ENCODE measurements at places on chromosomes 3 and 15. TPM values are rescaled to one million over a fixed set of nuclear protein-coding genes. Genes with fewer than 3 reads are reported as not detected.

- no peak for DNase-seq
Observed at GRCh38 chr3:49842843-49843517, 13.4 kb downstream of the TRAIP start.

DNA sequence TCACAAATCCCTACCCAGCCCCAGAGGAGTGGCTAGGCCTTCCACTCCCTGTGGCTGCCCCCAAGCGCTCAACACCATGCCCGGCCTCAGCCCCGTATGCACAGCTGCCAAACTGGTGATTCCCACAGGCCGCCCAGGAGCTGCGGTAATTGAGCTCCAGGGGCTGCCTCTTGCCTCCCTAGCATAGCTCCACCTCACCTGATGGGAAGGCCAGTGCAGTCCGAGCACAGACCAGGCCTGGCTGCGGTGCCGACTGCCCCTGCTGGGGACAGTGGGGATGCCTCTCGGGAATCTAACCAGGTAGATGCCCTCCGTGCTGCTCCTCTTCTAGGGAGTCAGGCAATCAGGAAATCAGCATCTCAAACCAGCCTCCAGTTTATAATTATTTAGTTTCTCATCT lies 25.9 kb downstream of the SCN5A start:
- no peak for DNase-seq

DNA sequence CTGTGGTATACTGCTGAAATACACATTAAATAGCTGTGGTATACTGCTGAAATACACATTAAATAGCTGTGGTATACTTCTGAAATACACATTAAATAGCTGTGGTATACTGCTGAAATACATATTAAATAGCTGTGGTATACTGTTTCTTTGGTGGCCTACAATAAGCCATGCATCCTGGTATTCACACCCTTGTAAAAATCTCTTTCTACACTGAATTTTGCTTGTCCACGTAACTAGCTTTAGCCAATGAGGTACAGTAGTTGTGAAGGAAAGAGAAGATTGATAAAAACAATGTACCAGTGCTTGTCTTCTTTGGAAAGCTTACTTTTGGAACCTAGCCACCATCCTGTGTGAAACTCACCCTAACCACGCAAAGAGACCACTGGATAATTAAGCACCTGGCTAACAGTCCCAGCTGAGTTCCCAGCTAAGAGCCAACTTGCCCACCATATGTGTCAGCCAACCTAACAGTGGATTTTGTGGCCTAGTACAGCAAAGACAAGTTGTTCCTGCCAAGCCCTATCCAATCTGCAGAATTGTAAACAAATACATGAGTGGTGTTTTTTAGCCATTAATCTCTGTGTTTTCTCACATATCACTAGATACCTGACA lies 103.4 kb upstream of the MELTF start:
- DNase-seq: no peak

DNA sequence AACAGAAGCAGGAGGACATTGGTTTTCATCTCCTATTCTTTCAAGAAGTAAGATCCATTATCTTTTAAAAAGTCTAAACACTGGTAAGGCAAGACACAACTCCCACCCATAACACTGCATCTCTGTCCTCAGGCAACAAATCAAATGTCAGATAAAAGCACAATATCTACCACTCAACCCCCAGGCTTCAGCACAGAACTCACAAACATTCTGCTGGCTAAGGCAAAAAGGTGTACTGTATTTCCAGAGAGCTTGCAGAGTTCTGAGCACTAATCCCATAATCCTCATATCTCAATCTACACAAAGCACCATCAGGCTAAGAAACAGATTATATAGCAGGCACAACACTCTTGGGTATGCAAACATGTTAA lies 20.9 kb downstream of the RAF1 start:
- no peak for DNase-seq

DNA sequence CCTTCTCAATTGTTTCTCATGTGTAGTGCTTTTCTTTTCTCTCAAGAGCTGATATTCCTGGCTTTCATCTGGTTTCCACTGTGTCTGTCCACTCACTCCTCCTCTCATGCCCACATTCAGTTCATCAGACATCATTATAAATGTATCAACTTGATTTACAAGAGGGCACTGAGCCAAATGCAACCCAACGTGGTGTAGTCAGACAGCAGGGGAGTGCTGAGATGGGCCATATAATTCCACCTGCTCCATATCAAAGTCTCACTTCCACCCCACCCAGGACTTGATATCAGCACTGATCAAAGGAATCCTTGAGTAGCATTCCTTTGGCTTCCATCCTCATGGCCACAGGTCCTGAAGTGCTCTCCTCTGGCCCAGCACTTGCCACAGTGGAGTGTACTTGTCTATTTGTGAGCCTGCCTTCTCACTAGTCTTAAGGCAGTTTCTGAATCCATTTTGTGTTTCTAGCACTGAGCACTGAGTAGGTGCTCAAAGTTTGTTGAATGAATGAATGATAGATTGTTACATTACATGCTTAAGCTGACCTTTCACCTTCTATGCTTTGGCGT lies 252.8 kb downstream of the CLSTN2 start:
- no peak for DNase-seq

DNA sequence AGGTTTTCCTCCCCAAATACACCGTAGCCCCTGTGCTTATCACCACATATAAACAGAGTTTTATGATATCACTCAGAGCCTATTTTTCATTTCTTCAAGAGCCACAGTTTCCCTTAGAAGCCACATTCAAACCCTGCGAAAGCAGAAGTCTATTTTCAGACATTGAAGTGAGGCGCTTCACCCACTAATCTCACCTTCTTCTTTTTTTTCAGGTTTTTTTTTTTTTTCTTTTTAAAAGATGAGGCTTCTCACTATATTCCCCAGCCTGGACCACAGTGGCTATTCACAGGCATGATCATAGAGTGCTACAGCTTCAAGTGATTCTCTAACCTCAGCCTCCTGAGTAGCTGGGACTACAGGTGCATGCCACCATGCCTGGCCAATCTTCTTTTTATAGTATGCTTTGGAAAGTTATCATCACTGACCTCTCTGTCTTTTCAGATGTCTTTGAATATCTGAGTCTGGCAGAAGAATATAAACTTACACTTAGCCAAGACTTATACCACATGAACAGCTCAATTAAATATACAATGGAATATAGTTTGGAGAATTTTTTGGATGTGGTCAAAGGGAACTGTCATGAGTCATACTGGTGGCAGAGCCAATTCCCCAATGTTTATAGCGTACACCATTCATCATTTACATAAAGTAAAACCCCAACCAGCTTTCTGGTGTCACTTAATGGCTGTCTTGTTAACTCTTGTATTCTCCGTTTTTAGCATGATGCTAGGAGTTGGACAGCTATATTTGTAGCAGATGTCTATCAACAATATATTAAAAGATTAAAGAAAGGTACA lies 59.7 kb upstream of the CCDC50 start:
- DNase-seq: peak; percentile 24

- DNase-seq: no peak
Observed at GRCh38 chr15:79602180-79602579, 170.0 kb downstream of the MINAR1 start.

- no peak for DNase-seq
Observed at GRCh38 chr3:63429905-63430304, 151.8 kb downstream of the SYNPR start.

DNA sequence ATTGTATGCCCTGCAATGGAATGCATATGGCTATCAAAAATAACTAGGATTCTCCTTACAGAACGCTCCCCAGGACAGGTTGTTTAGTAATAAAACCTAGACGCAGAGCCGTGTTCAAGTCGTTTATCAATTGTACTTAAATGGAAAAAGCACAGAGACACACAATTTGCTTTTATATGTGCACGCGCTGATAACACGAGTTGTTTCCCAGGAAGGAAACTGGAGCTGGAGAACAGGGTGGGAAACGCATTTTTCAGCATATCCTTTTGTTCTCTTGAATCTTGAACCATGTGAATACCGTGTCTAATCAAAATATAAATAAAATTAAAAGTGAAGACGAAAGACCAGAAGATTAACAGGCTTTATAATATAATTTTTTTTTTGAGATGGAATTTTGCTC lies 3.6 kb upstream of the ANPEP start:
- DNase-seq: no peak

GRCh38 chr3:47542471-47543173 lies 29.1 kb upstream of the ELP6 start:
- no peak for DNase-seq

GRCh38 chr3:10344147-10344943 lies 23.4 kb upstream of the SEC13 start:
- no peak for DNase-seq

- no peak for DNase-seq
Observed at GRCh38 chr15:78140292-78140691, 8.9 kb upstream of the IDH3A start.

- DNase-seq: no peak
Observed at GRCh38 chr3:159629329-159630084, 359.1 kb upstream of the IL12A start.

- no peak for DNase-seq
Observed at GRCh38 chr3:13827256-13827655, 52.6 kb downstream of the WNT7A start.

DNA sequence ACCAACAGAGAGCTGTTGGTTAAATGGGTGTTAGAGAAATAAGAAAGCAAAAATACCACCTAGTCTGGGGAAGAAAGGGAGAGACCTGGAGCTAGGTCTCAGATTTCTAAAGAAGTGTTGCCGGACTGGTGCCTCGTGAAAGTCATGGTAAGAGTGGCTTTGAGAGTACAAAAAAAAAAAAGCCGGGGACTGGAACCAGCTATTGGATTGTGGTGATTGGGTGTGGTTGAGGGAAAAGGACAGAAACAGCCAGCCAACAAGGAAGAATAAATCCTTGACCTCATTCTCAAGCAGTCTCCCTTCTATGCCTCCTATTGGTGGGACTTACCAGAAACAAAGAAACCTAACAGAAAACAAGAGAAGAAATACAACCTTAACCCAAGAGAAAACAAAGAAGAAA lies 346.4 kb upstream of the KCNMB2 start:
- DNase-seq: no peak

DNA sequence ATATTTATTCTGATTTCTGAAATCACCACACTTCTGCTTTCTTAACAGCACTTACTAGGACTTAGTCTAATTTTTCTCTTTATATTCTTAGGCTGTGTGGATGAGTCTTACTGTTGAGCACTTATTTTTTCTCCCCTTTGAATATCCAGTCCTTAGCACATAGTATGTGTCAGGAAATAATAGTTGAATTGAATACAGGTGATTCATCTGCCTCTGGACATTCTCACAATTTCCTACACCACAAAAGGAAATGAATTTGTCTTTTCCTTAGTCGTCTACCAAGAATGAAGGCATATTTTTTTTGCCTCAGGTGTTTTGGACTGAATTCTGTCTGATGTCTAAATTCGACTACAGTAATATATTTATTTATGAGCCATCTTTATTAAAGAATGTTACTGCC lies 204.2 kb downstream of the GHSR start:
- DNase-seq: no peak

DNA sequence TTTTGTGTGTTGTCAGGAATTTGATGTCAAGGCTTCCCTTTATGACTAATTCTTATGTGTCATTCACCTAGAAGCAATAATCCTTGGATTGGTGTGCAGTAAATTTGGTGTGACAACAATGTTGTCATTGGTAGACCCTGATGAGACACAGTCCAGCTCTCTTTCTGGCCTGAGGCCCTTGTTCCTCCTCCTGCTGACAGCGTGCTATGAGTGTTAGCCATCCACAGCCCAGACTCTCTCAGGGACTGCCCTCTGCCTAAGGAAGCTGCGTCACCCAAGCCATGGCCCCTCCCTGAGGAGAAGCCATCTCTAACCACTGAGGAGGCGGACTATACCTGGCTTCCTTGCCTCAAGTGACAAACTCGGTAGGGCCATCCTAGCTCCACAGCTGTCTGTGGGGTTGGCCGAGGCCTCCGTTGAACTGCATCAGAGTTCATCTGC lies 13.3 kb upstream of the TM4SF1 start:
- DNase-seq: no peak

GRCh38 chr3:119146578-119147375 lies 812 bp downstream of the TEX55 start:
- no peak for DNase-seq

DNA sequence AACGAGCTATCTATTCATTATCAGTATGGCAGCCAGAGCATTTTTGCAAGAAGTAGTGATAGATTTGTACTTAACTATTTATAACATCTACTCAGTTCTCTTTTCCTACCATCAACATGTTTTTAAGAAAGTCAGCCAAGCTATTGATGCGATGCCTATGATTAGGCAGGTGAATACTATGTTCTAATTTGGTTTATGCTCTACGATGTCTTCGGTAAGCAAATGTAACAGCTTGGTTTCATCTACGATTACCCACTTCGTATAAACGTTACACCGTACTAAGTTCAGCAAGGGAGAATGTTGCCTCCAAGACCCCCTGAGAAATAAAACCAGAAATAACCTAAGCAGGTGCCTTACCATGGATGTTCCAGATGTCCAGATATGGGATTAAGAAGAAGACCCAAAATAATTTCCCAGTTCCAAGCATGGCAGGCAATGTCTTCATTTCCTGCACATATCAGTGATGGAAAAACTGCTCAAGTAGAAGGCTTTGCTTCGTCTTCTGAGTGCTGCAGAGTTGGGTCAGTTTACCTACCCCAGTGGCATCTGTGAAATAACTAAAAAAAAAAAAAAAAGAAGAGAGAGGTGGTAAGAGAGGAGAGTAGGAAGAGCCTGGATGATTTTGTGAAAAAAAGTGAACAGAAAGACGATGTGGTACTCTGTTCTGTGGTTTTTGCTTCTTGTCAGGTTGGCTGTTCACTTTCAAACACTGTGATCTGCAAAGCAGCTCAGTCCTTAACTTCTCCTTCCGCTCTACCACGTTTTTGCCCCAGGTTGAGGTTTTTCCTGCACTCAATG lies at the start of gene BTLA:
Gene BTLA, minus strand, starts transcription at position 559 of the 798 bp plus-strand sequence. Its CDS starts 114 bp downstream, at position 445.
- DNase-seq: no peak

DNA sequence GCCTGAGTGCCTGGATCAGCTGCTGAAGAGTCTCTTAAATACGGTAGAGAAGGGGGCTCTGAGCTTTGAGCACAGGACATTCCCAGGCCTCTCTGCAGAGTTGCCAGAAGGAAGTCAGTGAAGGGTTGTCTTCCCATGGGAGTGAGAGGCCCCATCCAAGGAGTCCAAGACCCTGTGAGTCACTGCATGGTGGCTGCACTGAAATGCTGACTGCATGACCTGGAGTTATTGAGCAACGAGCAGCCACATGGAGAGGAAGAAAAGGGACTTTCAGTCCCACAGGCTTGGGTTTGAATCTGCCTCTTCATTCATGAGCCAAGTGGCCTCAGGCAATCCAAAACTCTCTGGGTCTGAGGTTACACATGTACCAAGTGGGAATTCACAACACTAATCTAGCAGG lies 69.6 kb upstream of the RASGRF1 start:
- no peak for DNase-seq

The TMEM266 gene
- 0.05 TPM for polyA plus RNA-seq

The SERPINI2 gene
- not detected for polyA plus RNA-seq

The TMEM45A gene
- polyA plus RNA-seq: 33.0 TPM

The THRB gene
- polyA plus RNA-seq: 0.02 TPM

The ITIH3 gene
- 0.86 TPM for polyA plus RNA-seq

The KBTBD8 gene
- 1.9 TPM for polyA plus RNA-seq

The GAP43 gene
- 1.2 TPM for polyA plus RNA-seq

The FNDC3B gene
- polyA plus RNA-seq: 59.0 TPM

The MAGI1 gene
- polyA plus RNA-seq: 14.2 TPM

The CILP gene
- polyA plus RNA-seq: 0.61 TPM

The UBA5 gene
- 54.0 TPM for polyA plus RNA-seq

The DPPA4 gene
- not detected for polyA plus RNA-seq
